NCI-H1930 (cell line): ENCODE measurements at places on chromosomes 6 and 20.

GRCh38 chr6:80553071-80553740, 446.7 kb downstream of the BCKDHB start:
- DNase-seq: no peak

DNA sequence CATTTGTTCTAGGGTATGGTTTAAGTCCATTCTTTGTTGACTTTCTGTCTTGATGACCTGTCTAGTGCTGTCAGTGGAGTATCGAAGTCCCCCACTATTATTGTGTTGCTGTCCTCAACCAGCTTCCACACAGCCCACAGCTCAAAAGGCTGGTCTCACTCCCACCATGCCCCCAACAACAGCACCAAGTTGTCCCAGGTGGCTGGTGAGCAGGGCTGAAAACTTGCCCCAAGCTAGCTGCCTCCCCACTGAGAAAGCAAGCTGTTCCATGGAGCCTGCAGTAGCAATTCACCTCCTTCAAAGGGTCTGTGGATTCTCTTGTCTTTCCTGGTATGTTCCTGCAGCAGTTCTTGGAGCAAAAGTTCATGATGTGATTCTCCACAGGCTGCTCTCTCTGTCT, 221.0 kb downstream of the SYNDIG1 start:
- DNase-seq: no peak

DNA sequence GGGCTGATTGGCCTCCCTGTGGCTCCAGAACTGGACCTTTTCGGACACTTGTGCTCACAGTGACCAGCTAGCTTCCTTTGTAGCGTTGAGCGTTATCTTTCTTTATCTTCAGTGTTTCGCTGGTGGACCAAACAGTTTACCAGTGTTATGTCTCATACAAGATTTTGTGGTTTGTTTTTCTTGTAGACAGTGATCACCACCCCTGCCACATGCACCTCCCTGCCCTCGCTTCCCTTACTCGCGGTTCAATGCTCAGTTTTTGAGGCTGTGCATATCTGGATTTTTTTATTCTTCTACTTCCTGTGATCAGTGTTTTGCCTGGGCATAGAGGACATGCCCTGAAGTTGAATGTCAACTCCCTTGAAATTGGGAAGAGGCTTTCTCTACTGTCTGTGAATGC, 16.4 kb downstream of the MYT1 start:
- DNase-seq: no peak

DNA sequence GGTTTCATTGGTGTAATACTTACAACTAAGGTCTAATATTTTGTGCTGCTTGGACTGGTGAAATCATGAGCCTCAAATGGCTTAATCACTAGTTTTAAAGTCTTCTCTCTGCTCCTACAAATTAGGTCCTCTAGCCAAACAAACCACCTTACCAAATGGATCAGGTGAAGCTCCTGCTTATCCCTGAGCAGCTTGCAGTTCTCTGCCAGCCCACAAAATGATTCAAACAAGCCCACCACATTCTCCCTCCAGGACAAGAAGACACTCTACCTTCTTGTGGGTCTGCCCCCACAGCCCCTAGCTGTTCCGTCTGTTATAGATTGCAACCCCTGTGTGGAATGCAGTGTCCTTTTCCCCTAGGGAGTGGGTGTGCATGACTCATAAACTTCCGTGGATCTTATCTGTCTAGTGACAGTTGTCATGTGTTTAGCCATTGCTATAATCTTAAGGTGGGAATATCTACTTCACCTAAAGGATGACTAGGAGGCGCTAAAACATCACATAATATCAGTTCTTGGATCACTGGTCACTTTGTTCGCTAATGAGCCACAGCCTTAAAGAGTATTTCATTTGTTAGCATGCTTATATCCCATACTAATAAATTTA, 940.5 kb upstream of the MANEA start:
- DNase-seq: no peak

GRCh38 chr20:59175861-59176260, 12.2 kb downstream of the ZNF831 start:
- DNase-seq: no peak

GRCh38 chr6:166958926-166959861, 2.8 kb upstream of the RNASET2 start:
- no peak for DNase-seq

DNA sequence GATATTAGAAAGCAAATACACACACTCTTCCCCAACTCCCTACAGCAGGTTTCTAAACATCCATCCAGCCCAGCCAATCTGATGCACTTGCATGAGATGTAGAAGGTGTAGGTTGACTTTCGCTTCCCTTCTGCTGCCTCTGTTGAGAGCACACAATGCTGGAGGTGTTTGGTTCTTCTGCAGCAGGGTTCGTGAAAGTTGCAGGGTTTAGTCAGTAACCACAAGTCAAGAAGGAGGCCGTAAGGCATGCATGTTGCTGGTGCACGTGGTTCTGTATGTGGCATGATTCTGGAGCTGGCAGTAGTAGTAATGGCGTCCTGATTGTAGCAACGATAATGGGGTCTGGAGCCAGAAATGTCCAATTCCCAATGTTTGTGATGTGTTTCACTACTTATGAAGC, 53.0 kb downstream of the DEK start:
- DNase-seq: no peak

- no peak for DNase-seq
Observed at GRCh38 chr20:19624221-19624965, 133.7 kb upstream of the RIN2 start.
